ENCODE measurements at places on chromosomes 3 and 15. TPM values are rescaled to one million over a fixed set of nuclear protein-coding genes. Genes with fewer than 3 reads are reported as not detected.

Gene GOLGA8Q
- total RNA-seq = 2.7 TPM

Gene KLHL40
- not detected for total RNA-seq

Gene B3GNT5
- total RNA-seq = 20.4 TPM

Gene GPR149
- total RNA-seq = not detected

Gene PCOLCE2
- 136 TPM for total RNA-seq

Gene THPO
- 0.74 TPM for total RNA-seq

Gene SLC22A14
- total RNA-seq = 0.49 TPM

- H3K27ac ChIP-seq = no peak overlapping the region
- H3K4me1 ChIP-seq = peaks cover 10% of the 10 kb centered on the region
- no peaks in the 10 kb centered on the region for H3K27me3 ChIP-seq
- no peak for DNase-seq
Observed at GRCh38 chr15:31102039-31102321, 455 bp upstream of the TRPM1 start.

DNA sequence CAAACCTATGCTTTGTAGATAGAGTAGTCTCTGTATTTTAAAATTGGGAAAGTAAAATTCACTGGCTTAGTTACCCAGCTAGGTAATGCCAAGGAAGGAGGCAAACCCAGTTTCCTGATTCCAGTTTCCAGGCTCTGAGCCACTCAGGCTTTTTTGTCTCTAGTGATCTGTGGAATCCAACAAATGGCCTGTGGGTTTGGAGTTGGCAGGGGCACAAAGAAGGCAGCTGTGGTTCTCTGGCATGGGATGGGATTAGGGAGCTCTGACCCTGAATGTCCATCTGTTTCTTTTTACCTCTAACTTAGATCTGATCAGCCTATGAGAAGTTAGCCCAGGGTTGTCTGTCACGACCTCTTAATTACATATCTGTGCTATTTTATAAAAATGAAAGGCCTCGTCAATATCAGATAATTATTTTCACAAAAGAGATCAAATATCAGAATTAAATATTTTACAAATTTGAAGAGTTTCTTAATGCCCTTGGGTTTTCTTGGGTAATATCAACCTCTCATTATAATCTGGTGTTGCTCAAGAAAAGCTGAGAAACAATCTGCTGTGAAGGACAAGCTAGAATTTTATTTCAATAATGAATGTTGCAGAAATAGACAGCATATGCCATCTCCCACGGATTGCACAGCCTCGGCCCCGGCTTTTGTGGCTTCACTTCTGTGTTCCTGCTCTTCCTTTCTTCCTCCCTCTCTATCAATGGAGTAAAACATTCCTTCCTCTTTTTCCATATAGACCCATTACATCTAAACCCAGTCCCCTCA lies 63.7 kb upstream of the DAZL start:
- no peak overlapping the region for H3K4me3 ChIP-seq
- DNase-seq = no peak
- no peaks in the 10 kb centered on the region for H3K27me3 ChIP-seq
- no peaks in the 10 kb centered on the region for H3K4me1 ChIP-seq
- H3K36me3 ChIP-seq = no peaks in the 10 kb centered on the region
- H3K27ac ChIP-seq = no peak overlapping the region

DNA sequence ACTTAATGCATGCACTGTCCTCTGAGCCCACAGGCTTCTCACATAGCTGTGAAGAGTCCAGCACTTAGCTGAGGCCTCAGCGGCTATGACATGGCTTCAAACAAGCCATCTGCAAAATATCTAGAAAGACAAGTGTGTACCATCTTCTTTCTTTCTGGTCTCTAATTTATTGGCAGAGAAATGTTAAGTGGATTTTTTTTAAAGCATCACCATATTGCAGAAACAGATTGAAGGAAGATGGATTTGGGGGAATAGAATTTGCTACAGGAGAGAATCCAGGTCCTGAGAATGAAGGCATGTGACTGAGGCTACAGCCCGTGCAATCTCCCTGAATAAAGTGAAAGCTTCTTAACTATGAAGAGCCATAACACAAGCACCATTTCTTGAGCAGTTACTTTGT lies 567.3 kb downstream of the PDCD6IP start:
- H3K36me3 ChIP-seq = no peaks in the 10 kb centered on the region
- H3K4me1 ChIP-seq = peaks cover 9% of the 10 kb centered on the region
- no peak overlapping the region for H3K27ac ChIP-seq
- no peak for DNase-seq
- H3K4me3 ChIP-seq = no peak overlapping the region
- no peaks in the 10 kb centered on the region for H3K27me3 ChIP-seq

- no peak overlapping the region for H3K27ac ChIP-seq
- H3K4me1 ChIP-seq = peaks cover 31% of the 10 kb centered on the region
- no peak overlapping the region for H3K4me3 ChIP-seq
- no peaks in the 10 kb centered on the region for H3K36me3 ChIP-seq
Observed at GRCh38 chr15:68618394-68618793, 39.6 kb downstream of the CORO2B start.

GRCh38 chr15:88089731-88090130 lies 166.8 kb downstream of the NTRK3 start:
- H3K36me3 ChIP-seq = no peaks in the 10 kb centered on the region
- H3K27me3 ChIP-seq = no peaks in the 10 kb centered on the region
- H3K4me1 ChIP-seq = peaks cover 10% of the 10 kb centered on the region
- no peak overlapping the region for H3K4me3 ChIP-seq
- no peak overlapping the region for H3K27ac ChIP-seq
- no peak for DNase-seq

DNA sequence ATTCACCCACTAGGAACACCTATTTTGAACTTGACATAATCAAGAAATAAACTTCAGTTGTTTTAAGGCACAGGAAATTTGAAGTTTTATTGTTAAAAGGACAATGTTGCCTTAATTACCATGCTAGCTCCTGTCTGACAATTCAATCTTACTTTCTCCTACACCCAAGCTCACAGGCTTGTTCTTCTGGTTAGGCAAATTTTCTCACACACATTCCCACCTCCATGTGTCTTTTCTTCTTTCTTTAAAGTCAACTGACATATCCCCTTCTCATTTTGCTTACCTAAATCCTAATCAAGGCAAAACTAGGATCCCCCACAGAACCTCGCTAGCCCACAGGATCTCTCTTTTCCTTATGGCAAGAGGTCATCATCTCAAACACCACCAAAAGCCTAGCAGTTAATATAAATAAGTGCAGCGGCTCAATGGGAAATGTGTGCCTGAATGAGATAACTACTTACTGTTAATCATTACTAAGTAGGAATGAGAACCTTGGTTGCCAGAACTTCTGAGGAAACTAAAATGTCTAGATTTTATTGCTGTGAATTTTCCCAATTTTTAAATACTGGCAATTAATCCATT lies 189.3 kb downstream of the PLCH1 start:
- H3K27me3 ChIP-seq = no peaks in the 10 kb centered on the region
- no peak overlapping the region for H3K4me3 ChIP-seq
- H3K4me1 ChIP-seq = no peaks in the 10 kb centered on the region
- no peak for DNase-seq
- H3K36me3 ChIP-seq = no peaks in the 10 kb centered on the region
- H3K27ac ChIP-seq = no peak overlapping the region

- no peaks in the 10 kb centered on the region for H3K36me3 ChIP-seq
- no peaks in the 10 kb centered on the region for H3K27me3 ChIP-seq
- H3K4me3 ChIP-seq = no peak overlapping the region
- no peak overlapping the region for H3K27ac ChIP-seq
- H3K4me1 ChIP-seq = no peaks in the 10 kb centered on the region
Observed at GRCh38 chr3:152511904-152512303, 243.2 kb downstream of the MBNL1 start.

DNA sequence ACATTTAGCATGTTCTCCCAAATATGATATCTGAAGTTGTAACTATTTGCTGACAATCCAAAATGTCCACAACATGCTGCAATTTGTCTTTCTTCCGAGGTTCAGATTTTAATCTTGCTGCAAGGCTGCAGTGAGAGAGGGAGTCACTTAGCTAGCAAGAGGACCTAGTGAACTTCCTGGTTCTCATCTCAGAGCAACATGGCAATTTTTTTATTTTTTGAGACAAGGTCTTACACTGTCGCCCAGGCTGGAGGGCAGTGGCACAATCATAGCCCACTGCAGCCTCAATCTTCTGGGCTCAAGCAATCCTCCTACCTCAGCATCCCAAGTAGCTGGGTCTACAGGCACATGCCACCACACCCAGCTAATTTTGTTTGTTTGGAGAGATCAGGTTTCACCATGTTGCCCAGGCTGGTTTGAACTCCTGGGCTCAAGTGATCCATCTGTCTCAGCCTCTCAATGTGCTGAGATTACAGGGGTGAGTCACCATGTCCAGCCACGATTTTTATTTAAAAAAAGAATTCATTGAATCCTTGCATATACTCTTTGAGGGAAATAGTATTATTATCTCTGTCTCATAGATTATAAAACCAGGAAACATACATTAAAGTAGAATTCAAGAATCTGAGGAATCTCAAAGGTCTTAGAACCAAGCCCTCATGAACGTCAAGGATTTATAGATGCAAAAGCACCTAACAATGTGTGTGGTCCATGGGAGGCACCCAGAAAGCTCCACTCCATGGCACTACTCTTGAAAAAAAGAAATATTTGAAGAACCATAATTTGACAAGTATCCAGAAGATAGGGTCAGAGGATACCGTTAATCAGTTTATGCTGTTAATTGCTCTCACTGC lies 9.1 kb downstream of the HDC start:
- DNase-seq = no peak
- H3K4me3 ChIP-seq = no peak overlapping the region
- H3K27ac ChIP-seq = no peak overlapping the region
- H3K4me1 ChIP-seq = no peaks in the 10 kb centered on the region

- peaks cover 4% of the 10 kb centered on the region for H3K4me1 ChIP-seq
- H3K4me3 ChIP-seq = no peak overlapping the region
- H3K36me3 ChIP-seq = no peaks in the 10 kb centered on the region
- no peaks in the 10 kb centered on the region for H3K27me3 ChIP-seq
Observed at GRCh38 chr3:171236265-171237008, 209.9 kb upstream of the SLC2A2 start.

- no peaks in the 10 kb centered on the region for H3K36me3 ChIP-seq
- no peak for DNase-seq
Observed at GRCh38 chr3:112777811-112778210, 68.9 kb downstream of the CD200R1L start.

GRCh38 chr3:88005066-88005465 lies 53.7 kb downstream of the CGGBP1 start:
- H3K36me3 ChIP-seq = no peaks in the 10 kb centered on the region
- H3K4me3 ChIP-seq = no peak overlapping the region
- no peaks in the 10 kb centered on the region for H3K27me3 ChIP-seq
- no peak overlapping the region for H3K27ac ChIP-seq

DNA sequence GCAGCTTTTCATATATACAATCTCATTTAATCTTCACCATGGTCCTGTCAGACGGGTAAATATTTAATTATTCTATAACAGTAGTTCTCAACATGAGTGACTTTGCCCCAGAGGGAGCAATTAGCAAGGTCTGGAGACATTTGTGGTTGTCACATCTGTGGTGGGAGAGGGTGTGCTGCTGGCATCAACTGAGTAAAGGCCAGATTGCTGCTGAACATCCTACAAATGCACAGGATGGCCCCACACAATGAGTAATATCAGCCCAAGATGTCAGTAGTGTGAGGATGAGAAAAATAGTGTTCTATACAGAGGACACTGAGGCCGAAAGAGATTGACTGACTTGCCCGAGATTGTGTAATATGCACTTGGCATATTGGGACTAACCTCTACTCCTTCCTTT lies 156.0 kb downstream of the AGBL1 start:
- H3K4me1 ChIP-seq = no peaks in the 10 kb centered on the region
- H3K36me3 ChIP-seq = no peaks in the 10 kb centered on the region
- no peak overlapping the region for H3K27ac ChIP-seq
- no peaks in the 10 kb centered on the region for H3K27me3 ChIP-seq

DNA sequence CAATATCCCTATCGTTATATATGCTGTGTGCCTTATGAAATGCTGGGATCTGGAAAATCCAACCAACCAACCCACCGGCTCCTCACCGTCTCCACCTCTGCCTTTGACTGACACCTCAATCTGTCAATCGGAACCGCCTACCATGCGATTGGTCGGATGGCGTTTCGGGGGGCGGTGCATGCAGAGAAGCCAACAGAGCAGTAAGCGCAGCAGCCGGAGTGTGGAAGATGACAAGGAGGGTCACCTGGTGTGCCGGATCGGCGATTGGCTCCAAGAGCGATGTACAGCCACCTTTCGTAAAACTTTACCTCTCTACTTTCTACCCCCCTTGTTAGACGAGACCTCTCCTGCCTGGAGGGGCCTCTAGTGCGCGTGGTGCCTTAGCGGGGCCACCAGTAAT lies 6.3 kb downstream of the CLK3 start:
- no peaks in the 10 kb centered on the region for H3K27me3 ChIP-seq
- H3K36me3 ChIP-seq = no peaks in the 10 kb centered on the region
- peaks cover 42% of the 10 kb centered on the region for H3K4me1 ChIP-seq

DNA sequence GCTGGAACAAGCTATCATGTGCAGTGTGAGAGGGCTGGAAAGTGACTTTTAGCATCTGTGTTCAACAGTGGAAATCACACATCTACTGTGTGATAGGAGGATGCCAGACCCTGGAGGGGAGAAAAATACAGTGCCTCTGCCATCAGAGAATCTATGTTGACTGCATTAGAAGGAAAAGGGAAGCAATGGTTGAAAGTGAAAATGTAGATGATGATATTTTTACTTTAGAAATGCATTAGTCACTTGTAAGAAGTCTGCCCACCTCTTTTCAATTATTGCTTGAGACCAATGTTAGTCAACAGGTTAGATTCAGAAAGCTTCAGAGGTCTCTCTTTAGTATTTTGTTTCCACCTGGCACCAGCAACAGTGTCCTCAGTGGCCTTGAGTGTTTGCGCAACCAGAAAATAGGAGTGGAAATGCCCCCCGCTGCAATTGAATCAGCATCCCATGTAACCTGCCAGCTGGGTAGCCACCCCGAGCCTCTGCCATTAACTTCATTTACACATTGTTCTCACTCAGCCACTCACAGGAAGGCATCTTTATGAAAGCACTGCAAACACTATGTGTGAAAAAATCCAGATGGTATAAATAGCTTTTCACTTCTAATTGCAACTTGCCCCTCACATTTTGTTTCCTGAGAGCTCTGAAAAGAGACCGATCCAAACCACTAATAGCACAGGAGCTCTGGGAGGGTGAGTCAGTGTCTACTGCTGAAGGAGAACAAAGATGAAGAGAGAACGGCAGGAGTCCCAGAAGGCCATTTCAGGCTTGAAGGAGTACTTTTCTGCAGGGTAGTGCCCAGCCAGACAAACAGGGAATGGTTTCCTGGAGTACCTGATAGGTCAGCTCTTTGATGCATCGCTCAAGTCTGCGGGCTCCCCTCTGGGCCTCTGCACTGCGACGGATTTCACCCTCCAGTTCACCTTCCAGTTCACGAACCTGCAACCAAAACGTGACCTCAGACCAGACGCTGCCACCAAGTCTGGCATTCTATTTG lies 92.1 kb downstream of the HHLA2 start:
- H3K27ac ChIP-seq = no peak overlapping the region
- H3K4me1 ChIP-seq = peaks cover 15% of the 10 kb centered on the region
- H3K27me3 ChIP-seq = no peaks in the 10 kb centered on the region
- H3K36me3 ChIP-seq = no peaks in the 10 kb centered on the region
- no peak for DNase-seq
- H3K4me3 ChIP-seq = no peak overlapping the region

DNA sequence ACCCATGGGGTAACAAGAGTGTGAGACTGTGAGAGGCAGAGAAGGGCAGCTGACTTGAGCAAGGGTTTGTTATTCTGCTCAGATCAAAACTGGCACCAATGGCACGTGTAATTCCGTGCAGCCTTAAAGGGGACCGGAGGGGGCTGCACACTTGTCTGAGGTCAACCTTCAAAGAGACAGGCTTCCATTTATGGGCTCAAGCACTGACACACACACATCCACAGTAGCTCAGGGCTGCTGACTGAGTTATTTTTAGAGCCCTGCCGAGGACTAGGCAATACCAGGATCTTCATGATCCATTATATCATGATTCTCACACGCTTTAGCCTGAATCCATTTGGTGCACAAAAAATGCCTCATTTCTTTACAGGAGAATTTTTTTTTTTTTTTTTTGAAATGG lies 20.6 kb upstream of the SPTBN5 start:
- H3K4me3 ChIP-seq = no peak overlapping the region
- H3K36me3 ChIP-seq = no peaks in the 10 kb centered on the region
- H3K27ac ChIP-seq = no peak overlapping the region
- DNase-seq = no peak

All from vagina (tissue), 2 donors.